ENCODE measurements at places on chromosomes 13 and 19. TPM values are rescaled to one million over a fixed set of nuclear protein-coding genes. Genes with fewer than 3 reads are reported as not detected.

Gene LPAR2
- total RNA-seq = 0.33 TPM

Gene PPM1N
- total RNA-seq = 2.5 TPM

Gene GPC5
- total RNA-seq = 1.5 TPM

Gene WASF3
- 14.5 TPM for total RNA-seq

Gene SIGLEC8
- 0.36 TPM for total RNA-seq

Gene PEAK3
- total RNA-seq = 0.82 TPM

Gene METTL21C
- not detected for total RNA-seq

Gene TNFSF11
- not detected for total RNA-seq

Gene C1QTNF9B
- total RNA-seq = not detected

Gene PSG6
- total RNA-seq = not detected

Gene HNRNPM
- total RNA-seq = 100 TPM

Gene SPRED3
- 0.36 TPM for total RNA-seq

Gene ZNF763
- 3.9 TPM for total RNA-seq

Gene SIGLECL1
- total RNA-seq = not detected

Gene FLT3
- total RNA-seq = 3.5 TPM

Gene GPR12
- 0.14 TPM for total RNA-seq

Gene KIR2DL4
- total RNA-seq = not detected

Gene UBE2M
- 37.5 TPM for total RNA-seq
